A549 treated with CORT108297 at 1 μM for 4 hours (cell line): ENCODE measurements at places on chromosomes 7 and 10. TPM values are rescaled to one million over a fixed set of nuclear protein-coding genes. Genes with fewer than 3 reads are reported as not detected.

The PSPH gene
- 24.3 to 35.0 TPM (median 25.7 TPM) in 5 replicates for total RNA-seq

The CLEC5A gene
- not detected in 5 replicates for total RNA-seq

The KCNIP2 gene
- total RNA-seq, result 0.58 to 1.1 TPM (median 0.70 TPM) in 5 replicates

The AGBL3 gene
- total RNA-seq, result 0.93 to 1.1 TPM (median 1.0 TPM) in 5 replicates

The NOLC1 gene
- 166 to 187 TPM (median 171 TPM) in 5 replicates for total RNA-seq

The SLC16A9 gene
- 0.06 to 0.09 TPM (median 0.07 TPM) in 5 replicates for total RNA-seq
